ENCODE measurements at places on chromosomes 5 and 9.

- no peak for DNase-seq
Observed at GRCh38 chr5:138504799-138505198, 38.2 kb downstream of the ETF1 start.

GRCh38 chr9:115673599-115673998, 480.0 kb upstream of the PAPPA start:
- DNase-seq = no peak

DNA sequence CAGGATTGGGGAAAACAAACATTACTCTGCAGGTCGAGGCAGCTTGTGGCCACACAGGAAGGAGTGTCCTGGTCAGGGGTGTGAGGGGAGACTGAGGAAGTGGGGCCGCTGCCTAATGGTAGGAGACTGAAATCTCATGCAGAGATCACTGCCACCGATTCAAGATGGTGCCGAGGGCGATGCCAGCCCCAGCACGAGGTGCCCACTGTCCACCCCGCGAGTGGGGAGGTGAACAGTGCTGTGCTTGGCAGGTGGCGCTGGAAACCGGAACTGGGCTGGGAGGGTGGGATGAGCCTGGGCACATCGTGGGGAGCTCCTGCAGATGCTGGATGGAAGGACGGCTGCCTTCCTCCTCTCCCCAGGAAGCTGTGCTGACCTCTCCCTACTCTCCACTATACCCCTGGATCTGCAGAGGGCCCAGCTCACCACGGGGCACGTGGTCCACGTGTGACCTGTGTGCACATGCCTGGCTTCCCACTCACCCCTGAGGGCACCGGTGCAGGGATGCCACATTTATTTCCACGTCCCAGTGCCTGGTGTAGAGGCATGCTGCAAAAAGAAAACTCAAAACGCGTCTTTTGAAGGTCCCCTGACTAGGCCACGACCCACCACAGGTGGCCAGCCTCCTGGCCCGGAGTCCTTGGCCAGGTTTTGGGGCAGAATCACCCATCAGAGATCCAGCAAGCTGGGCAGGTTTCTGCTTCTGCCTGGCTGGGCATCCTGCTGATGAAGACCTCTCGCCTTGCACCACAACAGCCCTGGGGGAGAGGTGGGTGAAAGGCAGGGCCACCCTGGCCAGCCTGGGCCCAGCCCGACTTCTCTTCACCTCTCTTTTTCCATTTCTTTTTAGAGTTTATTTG, 71.7 kb upstream of the FCN1 start:
- DNase-seq = no peak

GRCh38 chr9:127808347-127809001, 5.8 kb downstream of the FPGS start:
- DNase-seq = no peak

- no peak for DNase-seq
Observed at GRCh38 chr5:171152382-171152781, 156.7 kb upstream of the TLX3 start.

- DNase-seq = no peak
Observed at GRCh38 chr9:92397853-92398252, 6.5 kb downstream of the OGN start.

- no peak for DNase-seq
Observed at GRCh38 chr9:104794070-104794469, 30.1 kb downstream of the NIPSNAP3B start.

DNA sequence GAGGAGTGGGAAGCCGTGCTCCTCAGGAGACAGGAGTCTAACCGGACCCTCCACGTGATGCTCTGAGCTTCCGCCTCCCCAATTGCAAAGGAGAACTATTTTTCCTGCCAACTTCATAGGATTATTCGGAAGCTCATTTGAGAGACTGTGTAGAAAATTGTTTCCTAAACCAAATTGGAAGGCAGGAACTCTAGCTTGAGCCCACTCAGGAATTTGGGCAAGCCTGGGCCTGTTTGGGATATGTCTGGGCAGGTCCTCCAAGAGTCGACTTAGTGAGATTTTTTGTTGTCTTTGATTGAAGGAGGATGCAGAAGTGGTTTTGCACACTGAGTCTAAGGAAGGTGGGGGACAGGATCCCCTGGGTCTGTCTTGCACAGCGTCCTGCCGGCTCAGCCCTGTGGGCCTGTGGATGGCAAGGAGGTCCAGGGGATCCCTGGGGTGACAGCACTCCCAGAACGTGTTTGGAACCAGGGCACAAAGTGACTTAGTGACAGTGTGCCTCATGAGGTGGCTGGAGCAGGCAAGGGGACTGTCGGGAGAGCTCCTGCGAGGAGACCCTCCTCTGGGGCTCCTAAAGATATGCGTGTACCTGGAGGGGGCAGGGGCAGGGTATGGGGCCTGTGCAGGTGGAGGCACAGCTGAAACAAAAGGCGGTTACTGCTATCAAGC, 283.3 kb downstream of the NSG2 start:
- DNase-seq = no peak

DNA sequence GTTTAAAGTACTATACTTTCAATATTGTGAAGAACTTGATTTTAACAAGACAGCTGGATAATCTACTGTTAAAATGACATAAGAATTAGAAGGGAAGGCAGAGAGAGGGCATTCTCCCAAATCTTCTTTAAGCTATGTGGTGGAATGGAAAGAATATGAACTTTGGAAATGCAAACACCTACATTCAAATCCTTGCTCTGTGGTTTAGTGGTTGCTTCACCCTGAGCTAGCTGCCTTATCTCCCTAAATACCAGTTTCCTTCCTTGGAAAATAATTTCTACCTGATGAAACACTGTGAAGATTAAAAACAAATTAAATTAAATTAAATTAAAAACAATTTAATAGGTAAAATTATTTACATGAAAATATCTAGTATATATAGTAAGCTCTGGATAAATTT, 98.5 kb downstream of the GPR21 start:
- DNase-seq = no peak

DNA sequence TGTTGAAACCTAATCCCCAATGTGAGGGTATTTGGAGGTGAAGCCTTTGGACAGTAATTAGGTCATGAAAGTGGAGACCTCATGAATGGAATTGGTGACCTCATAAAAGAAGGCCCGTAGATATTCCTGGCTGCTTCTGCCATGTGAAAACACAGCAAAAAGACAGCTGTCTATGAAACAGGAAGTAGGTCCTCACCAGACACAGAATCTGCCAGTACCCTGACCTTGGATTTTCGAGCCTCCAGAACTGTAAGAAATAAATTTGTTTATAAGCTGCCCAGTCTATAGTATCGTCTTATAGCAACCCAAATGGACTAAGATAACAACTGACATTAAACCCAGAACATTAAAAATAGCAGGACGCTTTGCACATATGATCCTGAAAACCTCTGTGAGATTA, 371.1 kb downstream of the SPOCK1 start:
- DNase-seq = no peak

GRCh38 chr9:132410642-132411041, 631 bp downstream of the CFAP77 start:
- DNase-seq = no peak

DNA sequence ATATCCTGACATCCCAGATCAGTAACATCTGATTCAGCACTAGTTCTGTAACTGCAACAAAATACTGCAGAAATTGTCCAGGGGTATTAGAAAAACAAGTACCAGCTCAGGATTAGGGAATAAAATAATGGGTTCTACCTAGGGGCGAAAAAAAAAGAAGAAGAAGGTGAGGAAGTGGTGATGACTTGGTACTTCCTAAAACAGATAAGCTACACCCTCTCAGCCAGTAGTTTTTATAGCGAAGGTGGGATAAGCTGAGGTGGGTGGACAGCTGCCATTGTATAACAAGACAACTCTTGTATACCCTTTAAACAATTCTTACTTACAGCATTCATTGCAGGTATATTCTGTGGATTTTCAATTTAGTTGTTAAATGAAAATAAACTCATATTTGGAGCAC, 19.1 kb downstream of the RAPGEF6 start:
- DNase-seq = no peak

DNA sequence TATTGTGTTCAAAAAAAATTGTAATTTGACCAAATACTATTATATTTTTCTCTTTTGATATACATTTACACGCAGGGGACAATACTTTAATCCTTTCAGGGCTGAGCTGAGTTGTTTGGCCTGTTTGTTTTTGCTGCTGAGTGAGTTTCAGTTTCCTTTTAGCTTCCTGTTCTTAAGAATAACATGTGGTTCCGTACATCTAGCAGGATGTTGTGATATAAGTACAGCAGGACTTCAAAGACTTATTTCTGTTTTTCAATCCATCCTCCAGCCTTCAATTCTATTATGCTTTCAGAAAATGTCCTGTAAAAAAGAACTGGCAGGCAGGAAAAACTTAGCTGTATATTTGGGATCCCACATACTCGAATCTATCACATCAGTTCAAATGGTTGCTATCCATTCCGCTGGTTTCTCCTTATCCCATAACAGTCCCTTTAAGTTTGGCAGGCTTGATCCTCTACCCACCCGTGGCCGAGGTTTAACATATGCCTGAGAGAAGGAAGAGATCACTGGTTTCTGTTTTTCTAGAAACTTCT, 1037.3 kb upstream of the ACO1 start:
- DNase-seq = no peak

DNA sequence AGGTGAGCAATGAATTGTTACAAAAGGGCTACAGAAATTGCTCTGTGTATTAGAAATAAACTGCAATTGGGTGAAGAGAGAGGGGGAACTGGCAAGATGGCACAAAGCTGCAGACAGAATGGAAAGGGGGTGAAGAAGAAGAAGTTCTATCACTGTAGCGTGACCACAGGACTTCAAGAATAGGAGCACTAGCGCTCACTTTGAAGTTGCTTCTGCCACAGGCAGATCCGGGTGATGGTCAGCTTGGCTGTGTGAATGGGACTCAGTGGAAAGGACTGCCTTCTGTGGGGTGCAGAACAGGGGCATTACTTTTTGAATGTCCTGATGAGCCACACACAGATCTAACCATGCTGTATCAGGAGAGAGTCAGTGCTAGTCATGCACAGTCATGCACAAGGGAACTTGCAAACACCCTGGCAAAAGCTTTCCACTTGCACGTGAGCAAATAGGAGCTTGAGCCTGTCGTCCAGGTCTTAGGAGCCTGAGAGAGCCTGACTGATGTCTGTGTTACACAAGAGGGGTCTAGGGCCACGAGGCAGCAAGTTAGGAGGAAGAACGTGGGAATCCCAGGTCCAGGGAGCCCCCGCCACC, 16.3 kb downstream of the IL5 start:
- DNase-seq = no peak

GRCh38 chr9:100222674-100223073, 123.6 kb downstream of the INVS start:
- no peak for DNase-seq
